ENCODE measurements at places on chromosomes 16 and 17.
A peak's percentile ranks its signal among the peaks of the same experiment; 100 is the strongest.

GRCh38 chr16:52470585-52470984 is 76.4 kb downstream of the TOX3 start:
- H3K27ac ChIP-seq = no peak overlapping the region
- DNase-seq = no peak
- H3K27me3 ChIP-seq = no peaks in the 10 kb centered on the region
- H3K36me3 ChIP-seq = no peaks in the 10 kb centered on the region
- H3K4me1 ChIP-seq = no peaks in the 10 kb centered on the region
- no peak overlapping the region for H3K4me3 ChIP-seq

DNA sequence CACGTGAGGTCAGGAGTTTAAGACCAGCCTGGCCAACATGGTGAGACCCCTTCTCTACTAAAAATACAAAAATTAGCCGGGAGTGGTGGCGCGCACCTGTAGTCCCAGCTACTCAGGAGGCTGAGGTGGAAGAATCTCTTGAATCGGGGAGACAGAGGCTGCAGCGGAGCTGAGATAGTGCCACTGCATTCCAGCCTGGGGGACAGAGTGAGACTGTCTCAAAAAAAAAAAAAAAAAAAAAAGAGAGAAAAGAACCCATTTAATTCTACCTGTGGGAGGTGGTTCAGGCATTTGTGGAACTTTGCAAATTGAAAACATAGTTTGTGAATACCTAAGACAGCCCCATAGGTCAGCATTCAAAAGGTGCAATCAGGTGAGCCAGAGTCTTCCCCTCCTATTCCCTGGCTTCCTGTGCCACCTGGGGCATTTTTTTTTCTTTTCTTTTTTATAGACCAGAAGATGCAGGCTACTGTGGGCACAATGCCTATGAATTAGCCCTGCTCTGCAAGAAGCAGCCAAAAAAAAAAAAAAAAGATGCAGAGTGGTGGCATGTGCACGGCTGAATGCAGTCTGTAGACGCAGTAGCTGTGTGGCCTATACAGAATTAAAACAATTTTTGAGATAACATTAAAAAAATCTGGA is 9.1 kb upstream of the SOCS3 start:
- no peak overlapping the region for H3K4me3 ChIP-seq
- DNase-seq = no peak
- no peaks in the 10 kb centered on the region for H3K36me3 ChIP-seq
- H3K4me1 ChIP-seq = peaks cover 22% of the 10 kb centered on the region
- no peak overlapping the region for H3K27ac ChIP-seq

DNA sequence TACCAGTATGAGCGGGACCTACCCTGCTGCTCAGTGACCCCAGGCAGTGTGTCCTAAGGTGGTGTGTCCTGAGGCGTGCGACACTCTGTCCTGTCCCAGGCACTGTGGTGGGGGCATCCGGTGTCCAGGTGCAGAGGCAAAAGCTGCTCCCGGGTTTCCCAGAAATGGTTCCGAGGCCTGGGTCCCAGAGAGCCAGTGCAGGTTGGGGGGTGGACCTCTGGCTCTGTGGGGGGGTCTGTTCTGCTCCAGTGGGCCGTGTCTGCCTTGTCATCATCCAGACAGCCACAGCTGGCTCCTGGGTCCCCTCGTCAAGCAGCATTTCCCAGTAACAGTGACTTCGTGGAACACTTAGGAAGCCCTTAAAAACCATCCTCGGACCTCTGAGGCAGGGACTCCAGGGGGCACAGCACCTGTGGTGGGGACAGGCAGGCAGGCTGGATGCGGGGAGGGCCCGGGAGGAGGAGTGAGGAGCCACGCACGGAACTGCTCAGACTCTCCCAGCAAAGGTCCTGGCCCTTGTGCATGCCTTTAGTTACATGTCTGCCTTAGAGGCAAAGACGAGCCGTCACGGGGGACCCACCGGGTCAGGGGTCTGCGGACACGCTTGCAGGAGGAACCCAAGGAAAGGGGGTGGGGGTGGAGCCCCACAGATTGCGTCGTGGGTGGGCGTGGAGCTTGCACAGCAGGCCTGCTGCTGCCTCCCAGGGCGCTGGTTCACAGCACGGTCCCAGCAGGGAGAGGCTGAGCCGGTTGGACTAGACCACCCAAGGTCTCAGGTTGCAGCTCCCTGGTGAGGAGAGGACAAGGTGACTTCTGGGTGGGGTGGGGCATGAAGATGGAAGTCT is 5.6 kb downstream of the SLC16A3 start:
- no peaks in the 10 kb centered on the region for H3K36me3 ChIP-seq
- DNase-seq = no peak
- peaks cover 87% of the 10 kb centered on the region for H3K4me1 ChIP-seq
- no peak overlapping the region for H3K4me3 ChIP-seq
- no peaks in the 10 kb centered on the region for H3K27me3 ChIP-seq

- H3K4me3 ChIP-seq = no peak overlapping the region
- H3K36me3 ChIP-seq = no peaks in the 10 kb centered on the region
These were observed 8.8 kb downstream of the TAX1BP3 start for GRCh38 chr17:3659541-3660111.

- H3K36me3 ChIP-seq = no peaks in the 10 kb centered on the region
- DNase-seq = no peak
- no peaks in the 10 kb centered on the region for H3K4me1 ChIP-seq
These were observed 149.2 kb upstream of the TOX3 start for GRCh38 chr16:52696126-52696525.

GRCh38 chr16:29684679-29685078 is 5.7 kb downstream of the QPRT start:
- H3K27me3 ChIP-seq = no peaks in the 10 kb centered on the region
- no peak overlapping the region for H3K4me3 ChIP-seq
- no peaks in the 10 kb centered on the region for H3K36me3 ChIP-seq

GRCh38 chr16:85259115-85259831 is 147.0 kb upstream of the CIBAR2 start:
- DNase-seq = no peak
- no peak overlapping the region for H3K4me3 ChIP-seq
- H3K27me3 ChIP-seq = no peaks in the 10 kb centered on the region
- no peaks in the 10 kb centered on the region for H3K4me1 ChIP-seq
- no peak overlapping the region for H3K27ac ChIP-seq
- no peaks in the 10 kb centered on the region for H3K36me3 ChIP-seq

DNA sequence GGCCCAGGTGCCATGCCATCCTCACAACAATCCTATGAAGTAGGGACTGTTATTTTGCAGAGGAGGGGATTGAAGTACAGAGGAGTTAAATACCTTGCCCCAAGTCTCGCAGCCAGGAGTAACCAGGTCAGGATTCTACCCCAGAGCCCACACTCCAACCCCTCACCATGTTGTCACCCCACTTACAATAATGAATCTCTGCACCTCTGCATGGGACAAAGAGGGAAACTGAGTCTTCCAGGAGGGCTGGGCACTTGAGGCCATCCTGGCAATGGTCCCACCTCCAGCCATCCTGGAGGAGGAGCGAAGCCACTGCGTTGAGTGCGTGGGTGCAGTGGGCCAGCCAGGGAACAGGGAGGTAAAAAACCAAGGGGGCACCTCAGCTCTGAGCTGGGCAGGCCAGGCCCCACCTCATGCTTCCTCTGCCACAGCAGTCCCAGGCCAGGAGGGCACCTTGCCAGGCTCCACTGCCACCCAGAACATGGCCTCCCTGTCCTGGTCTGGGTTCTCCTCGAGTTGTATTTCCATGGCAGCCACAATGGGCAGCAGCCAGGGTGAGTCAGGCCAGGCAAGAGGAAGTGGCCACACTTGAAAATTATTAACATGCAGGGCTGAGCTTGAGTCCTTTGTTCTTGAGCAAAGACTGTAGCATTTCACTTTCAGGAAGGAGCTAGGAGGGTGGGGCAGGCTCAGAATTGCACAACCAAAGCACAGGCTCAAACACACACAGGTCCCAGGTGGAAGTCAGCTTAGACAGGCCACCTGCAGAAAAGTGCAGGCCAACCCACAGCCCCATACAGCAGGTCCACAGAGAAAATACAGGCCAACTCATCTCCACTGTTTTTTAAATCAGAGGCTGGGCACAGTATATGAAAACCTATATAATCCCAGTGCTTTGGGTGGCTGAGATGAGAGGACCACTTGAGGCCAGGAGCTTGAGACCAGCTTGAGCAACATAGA is 52.1 kb downstream of the CUEDC1 start:
- no peaks in the 10 kb centered on the region for H3K36me3 ChIP-seq
- no peak for DNase-seq
- H3K27me3 ChIP-seq = no peaks in the 10 kb centered on the region
- peak overlapping the region; percentile 89 for H3K27ac ChIP-seq
- peaks cover 89% of the 10 kb centered on the region for H3K4me1 ChIP-seq
- no peak overlapping the region for H3K4me3 ChIP-seq
